Effector memory CD4-positive, alpha-beta T cell (primary cell): ENCODE measurements at places on chromosomes 6 and 20.

DNA sequence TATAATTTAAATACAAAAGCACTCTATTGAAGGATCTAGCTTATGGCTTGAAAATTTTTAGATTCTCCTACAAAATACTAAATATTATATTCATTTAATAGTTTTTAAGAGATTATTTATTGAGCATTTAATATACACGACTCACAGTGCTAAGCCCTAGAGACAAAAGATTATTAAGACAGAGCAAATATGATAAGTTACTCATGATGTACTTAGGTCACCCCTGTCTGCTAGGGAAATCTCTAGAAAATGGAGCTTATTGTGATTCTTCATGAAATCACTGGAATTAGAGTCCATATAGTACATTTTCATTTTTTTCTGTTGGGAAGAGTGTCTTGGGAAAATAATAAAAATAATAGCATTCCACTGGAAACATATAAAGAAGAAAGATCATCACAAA, 37.8 kb downstream of the BEND6 start:
- DNase-seq: no peak

DNA sequence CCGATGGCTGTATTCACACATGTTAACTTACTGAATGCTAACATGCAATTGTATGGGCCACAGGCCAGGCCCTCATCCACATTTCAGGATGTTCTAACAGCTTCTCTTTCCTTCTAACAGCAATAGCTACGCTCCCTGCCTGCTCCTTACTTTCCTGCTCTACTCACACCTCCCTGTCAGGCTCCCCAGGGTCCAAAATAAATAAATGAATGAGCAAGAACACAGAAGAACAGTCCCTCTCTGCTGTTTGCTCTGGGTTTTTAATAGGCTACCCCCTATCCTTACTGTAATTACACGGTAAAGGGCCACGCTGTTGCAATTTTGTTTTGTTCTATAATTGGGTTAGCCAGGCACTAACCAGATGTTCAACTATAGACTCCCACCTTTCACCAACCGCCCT, 135.6 kb downstream of the GMDS start:
- DNase-seq: no peak

DNA sequence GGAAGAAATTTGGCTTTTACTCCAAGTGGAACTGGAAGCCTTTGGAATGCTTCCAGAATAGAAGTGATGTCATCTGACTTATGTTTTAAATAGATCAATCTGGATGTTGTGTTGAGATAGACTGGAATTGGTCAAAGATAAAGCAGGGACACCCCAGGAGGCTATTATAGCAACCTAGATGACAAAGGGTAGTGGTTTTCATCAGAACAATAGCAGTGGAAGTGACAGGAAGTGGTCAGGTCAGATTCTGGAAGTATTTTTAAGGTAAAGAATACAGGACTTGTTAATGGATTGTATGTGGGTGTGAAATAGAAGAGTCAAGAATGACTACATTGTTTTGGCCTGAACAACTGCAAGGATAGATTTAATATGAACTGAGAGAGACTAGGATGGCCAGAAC, 191.4 kb downstream of the ADGRB3 start:
- DNase-seq: no peak

DNA sequence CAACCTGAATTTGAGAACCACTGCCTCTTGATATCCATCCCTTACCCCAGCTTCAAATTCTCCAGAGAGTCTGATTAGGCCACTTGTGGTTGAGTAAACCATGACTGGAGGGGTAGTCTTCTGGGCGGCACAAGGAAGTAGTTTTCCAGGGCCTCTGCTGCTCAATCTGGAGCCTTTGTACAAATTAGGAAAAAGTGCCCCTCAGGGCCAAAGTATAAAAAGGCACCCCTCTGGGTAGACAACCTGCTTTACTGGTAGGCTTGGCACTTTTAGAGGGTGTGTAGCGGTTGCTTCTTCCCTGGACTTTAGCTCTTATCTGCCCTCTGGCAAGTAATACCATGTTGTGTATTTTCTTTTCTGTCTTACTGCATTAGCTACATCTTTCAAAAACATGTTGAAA, 32.9 kb upstream of the RPL7L1 start:
- no peak for DNase-seq

DNA sequence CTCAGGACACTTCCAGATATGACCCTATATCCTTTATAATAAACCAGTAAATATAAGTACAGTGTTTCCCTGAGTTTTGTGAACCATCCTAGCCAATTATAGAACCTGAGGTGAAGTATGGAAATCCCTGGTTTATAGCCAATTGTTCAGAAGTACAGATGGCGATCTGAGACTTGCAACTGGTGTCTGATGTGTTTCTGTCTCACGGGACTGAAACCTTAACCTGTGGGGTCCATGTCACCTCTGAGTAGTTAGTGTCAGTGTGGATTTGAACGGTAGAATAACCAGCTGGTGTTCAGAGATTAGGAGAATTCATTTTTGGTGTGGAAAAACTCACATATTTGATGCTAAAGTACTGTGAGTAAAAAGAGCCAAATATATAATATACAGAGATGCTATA, 606.6 kb downstream of the MAFB start:
- DNase-seq: no peak

- no peak for DNase-seq
These were observed 53.4 kb upstream of the RALGAPA2 start for GRCh38 chr20:20765696-20766365.

GRCh38 chr6:19865178-19865577, 28.0 kb downstream of the ID4 start:
- DNase-seq: no peak

DNA sequence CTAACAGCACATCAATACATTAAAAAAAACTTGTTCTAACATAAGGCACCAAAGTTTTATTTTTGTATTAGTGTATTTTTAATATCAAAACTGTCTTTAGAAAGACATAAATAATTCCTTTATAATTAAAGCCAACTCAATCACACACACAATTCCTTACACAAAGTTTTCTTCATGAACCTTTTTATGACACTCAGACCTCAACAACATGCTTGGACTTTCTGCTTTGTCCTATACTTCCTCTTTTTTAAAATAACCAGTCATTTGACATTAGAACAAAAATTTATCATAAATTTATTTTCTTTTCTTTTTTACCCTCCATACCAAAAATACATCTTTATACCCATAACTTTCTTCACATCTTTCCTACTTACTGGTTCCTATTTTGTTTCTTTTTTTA, 292.0 kb upstream of the ARID1B start:
- no peak for DNase-seq

DNA sequence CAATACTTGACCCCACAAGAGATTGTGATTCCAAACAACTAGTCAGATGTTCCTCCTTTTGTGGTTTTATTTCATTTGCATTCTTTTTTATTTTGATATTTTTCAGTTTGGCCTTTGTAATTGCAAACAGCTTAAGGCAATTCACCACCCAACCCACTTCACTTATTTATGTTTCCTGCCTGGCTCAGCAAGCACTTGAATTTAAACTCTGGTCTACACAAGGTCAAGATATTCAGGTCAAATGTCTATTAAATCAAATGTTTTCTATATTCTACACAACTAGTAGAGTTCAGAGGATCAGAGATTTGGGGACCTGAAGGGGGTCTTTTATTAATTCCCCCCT, 100.1 kb downstream of the SGK1 start:
- DNase-seq: no peak

DNA sequence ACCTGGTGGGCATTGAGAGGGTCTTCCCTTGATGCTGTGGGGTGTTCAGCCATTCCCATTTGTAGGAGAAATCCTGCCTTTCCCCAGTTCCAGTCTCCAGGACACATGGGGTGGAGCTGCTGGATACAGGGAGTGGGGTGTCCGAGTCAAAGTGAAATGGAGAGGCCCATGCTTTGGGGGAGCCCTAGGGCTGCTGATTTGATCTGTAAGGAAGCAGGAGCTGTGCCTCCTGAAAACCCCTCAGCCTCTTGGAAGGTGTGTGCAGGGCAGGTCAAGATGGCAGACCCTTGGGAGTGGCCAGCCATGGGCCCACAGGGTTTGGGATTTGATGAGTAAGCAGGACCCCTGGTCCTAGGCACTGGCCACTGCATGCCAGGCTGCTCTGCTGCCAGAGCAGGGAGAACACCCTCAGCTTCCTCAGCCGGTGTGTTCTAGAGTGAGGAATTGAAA, 82.0 kb downstream of the SERAC1 start:
- no peak for DNase-seq

DNA sequence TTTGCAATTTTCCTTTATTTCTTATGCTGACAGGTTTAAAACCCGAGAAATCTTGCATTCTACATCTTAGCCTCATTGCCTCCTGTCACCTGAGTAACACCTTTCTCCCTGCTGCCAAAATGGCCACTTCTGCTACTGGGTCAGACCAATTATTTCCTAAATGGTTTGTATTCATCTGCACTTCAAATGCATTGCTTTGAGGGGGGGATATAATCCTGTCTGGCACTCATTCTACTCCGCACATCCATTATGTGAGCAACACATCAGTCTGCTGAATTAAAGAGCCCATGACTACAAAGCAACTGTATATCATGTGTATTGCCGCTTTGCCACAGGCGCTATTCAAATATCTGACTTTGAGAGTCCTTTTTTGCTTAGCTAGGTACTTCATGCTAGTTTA, 141.6 kb upstream of the TSHZ2 start:
- DNase-seq: no peak

DNA sequence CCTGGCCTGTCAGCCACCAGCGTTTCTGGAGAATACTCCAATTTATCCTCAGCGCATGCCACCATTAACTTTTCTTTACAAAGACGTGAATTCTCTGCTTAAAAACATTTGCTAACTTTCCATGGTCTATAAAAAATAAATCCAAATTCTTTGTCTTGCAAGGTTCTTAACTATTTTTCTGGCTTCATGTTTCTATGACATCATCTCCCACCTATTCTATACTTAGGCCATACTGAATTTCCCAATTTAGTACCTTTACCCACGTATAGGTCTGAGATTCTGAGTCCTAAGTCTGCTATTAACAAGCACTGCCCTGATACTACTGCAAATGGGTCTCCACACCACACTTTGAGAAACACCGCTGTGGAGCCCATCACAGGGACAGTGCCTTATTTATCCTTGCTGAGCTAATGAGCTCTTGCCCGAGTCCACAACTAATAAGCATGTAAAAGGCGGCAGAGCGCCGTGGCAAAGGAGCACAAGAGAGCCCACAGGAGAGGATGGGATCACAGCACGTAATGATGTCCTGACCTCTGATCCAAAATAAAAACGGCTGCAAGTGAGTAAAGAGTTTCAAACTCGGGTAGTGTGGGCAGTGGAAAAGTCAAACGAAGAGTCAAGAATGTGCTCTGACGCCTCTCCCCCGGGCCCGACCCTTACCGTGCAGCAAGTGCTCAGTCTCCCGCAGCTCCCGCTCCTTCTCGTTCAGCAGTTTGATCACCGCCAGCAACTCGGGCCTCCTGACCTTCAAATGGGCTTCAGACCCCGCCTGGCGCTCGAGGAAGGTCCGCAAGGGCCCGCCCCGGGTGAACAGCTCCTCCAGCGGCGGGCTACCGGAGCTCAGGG, 519 bp downstream of the MTRF1L start:
- no peak for DNase-seq

GRCh38 chr6:36777801-36778200, 61.4 kb downstream of the CPNE5 start:
- DNase-seq: no peak

GRCh38 chr6:149316108-149316727, 1.3 kb upstream of the TAB2 start:
- DNase-seq: no peak

- no peak for DNase-seq
These were observed 95.9 kb downstream of the NFATC2 start for GRCh38 chr20:51446656-51447055.

DNA sequence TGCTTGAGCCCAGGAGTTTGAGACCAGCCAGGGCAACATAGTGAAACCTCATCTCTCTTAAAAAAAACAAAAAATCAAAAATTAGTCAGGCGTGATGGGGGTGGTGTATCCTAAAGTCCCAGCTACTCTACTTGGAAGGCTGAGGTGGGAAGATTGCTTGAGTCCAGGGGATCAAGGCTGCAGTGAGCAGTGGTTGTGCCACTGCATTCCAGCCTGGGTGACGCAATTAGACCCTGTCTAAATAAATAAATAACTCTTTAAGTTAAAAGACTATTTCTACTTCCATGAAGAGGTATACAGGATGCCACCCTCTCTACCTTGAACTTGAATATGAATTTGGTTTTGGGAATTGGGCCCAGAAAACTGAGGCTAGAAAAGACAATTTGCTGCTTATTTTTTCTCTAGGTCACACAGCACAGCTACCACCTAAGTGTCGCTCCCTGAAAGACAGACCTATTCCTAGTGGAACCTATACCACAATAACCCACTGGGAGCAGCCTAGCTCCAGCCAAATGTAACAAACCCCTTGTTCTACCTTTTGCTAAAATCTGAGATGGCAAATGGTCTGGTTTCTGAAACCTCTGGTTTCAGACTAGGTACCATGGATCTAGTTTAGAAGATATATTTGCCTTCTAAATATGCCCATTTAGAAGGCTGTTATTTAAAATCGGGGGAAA, 35.2 kb downstream of the HMGCLL1 start:
- no peak for DNase-seq

- DNase-seq: no peak
These were observed 217.3 kb upstream of the SULF2 start for GRCh38 chr20:48002517-48002970.

GRCh38 chr6:17066610-17067009, 35.2 kb upstream of the STMND1 start:
- no peak for DNase-seq

DNA sequence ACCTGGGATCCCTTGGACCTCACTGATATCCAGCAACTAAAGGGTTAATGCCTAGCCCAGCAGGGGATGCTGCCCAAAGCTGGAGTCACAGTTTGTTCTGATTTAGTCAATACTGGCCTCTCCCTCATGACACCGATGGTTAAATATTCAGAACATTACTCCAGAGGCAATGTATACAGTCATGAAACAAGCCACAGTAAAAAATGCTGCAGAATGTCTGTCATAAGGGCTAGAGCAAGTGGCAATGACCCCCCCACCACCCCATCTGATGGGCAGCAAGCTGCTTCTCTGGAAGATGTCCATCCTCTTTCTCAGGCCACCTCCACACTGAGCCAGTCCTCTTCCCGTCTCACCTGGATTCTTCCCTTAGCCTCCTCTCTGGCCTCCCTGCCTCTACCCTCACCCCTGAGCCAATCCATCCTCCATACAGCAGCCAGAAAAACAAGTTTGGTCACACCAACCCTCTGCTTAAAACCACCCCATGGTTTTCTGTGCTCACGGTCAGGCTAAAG, 99.0 kb upstream of the KCNG1 start:
- DNase-seq: no peak

GRCh38 chr6:124010574-124010973, 206.9 kb downstream of the NKAIN2 start:
- DNase-seq: no peak

DNA sequence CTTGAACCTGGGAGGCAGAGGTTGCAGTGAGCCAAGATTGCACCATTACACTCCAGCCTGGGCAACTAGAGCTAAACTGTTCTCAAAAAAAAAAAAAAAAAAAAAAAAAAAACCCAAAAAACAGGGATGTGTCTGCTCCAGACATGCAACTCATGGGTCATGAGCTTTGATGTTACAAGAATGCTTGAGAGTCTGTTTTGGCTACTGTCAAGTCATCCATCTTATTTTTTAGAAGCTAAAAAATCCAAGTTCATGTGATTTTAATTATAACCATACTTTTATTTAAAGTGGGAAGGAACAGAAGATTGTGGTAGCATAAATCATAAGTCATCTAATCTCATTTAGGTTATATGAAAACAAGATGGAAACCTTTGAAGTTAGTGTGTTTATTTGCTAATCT, 120.6 kb downstream of the PDE7B start:
- no peak for DNase-seq

- no peak for DNase-seq
These were observed 178.9 kb upstream of the HEY2 start for GRCh38 chr6:125570526-125570925.

GRCh38 chr20:48928832-48929725, 7.6 kb downstream of the ARFGEF2 start:
- no peak for DNase-seq
